GM23338 (cell line): ENCODE measurements at places on chromosomes 5 and 9.

GRCh38 chr9:17777465-17777864 lies 198.6 kb downstream of the SH3GL2 start:
- DNase-seq: no peak

GRCh38 chr9:87580941-87581438 lies 83.3 kb downstream of the DAPK1 start:
- no peak for DNase-seq

DNA sequence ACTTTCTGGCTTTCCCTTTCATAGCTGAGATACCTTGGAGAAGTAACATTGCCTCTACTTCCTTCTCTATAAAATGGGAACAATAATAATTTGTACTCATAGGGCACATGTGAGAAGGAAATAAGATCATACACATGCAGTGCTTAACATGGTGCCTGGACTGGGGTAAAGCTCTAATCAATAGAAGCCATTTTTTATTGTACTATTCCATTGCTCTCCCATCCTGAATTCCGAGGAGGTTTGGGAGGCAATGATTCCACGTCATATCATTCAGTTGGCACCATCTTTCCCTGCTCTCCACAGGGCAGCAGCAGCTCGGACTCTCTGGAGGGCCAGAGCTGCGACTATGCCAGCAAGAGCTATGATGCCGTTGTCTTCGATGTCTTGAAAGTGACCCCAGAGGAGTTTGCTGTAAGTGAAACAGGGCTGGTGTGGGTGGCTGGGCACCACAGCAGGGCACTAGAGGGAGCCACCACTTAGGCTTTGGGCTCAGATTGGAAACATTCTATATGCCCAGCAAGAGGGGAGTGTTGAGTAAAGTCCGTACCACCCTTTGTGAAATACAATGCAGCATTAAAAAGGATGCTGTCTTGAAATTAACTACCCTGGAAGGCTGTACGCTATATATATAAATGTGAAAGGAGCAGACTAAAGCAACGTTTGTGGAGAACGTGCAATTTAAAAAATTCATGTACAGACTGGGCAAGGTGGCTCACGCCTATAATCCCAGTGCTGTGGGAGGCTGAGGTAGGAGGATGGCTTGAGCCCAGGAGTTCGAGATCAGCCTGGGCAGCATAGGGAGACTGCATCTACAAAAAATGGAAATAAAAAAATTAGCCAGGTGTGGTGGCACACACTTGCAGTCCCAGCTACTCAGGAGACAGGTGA lies 51.2 kb downstream of the RALGPS1 start:
- DNase-seq: peak; percentile 74

DNA sequence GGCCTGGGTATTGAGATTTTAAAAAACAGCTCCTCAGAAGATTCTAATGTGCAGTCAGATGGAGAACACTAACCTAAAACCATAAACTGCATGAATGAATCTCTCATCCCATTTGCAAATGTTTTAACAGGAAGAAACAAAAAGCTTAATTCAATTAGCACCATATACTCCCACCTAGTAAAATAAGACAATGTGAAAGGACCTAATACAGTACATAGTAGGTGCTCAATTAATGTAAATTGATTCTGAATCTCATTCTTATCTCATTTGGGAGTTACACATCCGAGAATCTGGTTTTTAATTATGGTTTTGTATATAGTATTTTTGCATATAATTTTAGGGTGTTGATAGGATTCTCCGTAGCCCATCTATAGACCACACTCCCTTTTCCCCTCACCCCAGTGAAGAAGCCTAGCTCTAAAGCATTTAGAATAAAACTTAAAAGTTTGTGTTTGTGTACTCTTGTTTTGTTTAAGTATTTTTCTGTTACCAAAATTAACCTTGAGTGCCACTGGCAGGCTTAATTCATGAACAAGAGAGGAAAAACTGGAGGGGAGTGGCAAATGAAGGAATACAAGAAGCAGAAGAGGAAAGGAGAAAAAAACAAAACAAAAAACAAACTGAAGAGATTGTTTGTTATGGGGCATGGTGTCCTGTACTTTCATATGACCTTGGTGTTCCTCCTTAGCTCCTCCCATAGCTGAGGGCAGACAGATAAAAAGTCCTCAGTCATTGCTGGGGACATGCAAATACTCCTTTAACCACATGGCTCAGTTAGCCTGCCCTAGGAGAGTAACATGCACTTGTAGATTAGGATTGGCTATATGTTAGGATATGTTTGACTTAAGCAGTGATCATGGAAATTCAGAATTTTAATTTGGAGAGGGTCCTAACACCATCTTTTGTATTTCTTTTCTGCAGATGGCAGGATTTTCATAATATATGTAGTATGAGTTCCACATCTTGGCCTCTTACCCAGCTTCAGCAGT lies 1.2 kb downstream of the RNF14 start:
- DNase-seq: peak; percentile 21

GRCh38 chr9:112166176-112167140 lies 8.6 kb downstream of the SUSD1 start:
- peak; percentile 52 for DNase-seq

DNA sequence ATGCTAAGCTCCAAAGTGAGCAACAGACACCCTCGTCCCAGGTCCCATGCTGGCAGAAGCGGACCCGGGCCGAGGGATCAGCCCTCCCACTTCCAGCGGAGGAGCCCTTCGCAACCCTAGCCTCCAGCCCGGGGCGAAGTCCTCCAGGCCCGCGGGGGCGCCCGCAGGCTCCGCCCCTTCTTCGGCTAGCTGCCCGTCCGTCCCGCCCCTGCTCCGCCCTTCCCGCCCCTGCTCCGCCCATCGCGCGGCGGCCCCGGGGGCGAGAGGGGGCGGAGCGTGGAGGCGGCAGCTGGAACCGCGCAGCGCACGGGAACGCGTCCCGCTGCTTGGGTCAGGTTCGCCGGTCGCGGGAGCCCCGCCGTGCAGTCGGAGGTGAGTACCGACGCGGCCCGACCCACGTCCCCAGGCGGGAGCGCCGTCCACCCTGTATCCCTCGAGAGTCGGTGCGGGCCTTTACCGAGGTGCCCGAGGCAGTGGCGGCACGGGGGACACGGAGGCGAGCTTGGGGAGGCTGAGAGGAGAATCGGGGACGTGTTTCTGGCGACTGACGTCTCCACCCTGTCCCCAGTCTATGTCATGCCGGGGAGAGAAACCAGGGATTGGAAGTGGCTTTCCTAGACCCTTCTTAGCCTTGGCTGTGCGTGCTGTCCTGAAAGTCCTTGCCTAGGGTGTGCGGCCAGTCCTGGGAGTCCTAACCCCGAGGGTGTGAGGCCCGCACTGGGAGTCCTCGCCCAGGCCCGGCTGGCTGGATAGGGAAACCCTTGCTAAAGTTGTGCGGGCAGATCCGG lies at the start of gene ACO1:
TSS of gene ACO1 (plus strand) at position 280 of the 788 bp plus-strand sequence. CDS start 20,864 bp downstream, outside the sequence.
- DNase-seq: peak; percentile 93

DNA sequence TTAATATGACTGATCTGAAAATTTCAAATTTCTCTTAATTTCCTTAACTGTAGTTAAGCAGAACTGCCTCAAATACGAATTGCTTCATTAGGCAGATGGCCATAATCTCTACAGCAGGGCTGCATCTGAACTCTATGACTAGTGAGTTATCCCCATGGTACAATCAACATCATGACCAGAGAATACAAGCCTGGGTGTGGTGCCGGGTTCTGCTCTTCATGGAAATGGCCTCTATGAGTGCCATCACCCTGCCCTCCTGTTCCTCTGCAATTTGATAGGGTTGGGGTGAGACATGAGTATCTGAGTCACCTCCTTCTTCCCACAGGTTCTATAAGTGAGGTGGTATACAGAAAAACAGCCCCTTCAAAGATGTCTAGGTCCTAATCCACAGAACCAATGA lies 235.9 kb downstream of the AP3B1 start:
- no peak for DNase-seq

DNA sequence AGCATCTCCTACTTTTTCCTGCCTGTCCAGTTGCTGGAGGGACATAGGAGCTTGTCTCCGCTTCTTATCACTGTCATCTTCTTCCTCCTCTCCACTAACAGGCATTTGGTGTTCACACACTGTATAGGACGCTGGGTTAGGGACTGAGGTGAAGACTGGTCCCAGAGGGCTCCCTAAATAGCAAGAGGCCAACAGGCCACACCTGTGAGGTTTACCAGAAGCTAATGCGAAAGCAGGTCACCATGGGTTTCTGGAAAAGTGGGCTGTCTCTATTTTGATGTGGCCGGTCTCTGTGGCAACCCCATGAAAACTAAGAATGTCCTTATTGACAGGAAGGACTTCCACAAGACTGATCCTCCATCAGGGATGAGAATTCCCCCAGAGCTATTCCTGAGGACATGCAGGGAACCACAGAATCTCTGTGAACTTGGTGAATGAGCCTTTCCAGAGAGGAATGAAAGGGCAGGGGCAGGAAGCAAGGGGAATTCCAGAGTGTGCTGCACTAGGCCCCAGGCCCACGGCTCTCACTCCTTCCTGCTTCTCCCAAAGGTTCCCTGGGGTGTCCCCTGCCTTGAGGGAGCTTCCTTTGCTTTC lies 61.7 kb downstream of the DAP start:
- DNase-seq: no peak

DNA sequence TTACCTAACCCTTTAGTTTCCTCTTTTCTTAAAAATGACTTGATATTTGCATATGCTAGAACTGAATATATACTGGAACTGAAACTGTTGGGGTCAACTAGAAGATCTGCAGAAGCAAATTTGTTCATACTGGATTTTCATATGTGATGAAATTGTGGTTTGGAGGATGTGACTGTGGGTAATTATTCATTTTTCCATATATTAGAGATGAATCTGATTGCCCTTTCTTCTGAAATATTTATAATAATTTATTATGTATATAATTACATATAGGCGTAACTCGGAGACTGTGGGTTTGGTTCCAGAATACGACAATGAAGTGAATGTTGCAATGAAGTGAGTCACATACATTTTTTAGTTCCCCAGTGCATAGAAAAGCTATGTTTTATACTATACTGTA lies 149.1 kb downstream of the ATP10B start:
- DNase-seq: no peak

- peak; percentile 17 for DNase-seq
These were observed 479.5 kb downstream of the TAF11L14 start for GRCh38 chr5:18113721-18114120.

DNA sequence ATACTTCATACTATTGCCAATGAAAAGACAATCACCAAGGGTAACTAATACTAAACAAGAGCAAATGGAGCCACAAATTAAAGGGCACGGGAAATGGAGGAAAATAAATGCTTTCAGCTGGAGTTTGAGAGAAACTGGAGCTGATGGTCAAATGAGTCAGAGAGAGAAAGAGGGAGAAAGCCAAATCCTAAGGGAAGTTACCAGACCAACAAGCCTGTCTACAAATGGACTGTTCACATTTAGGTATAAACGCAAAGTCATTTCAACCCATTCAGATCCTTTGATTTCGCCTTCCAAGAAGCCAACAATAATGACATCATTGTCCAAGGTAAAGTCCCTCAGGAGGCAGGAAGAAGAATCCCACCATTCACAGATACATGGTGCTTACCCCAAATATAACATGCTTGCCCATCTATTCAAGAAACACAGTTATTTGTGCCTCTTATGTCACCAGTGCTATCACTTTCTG lies 351.8 kb downstream of the RAB3C start:
- no peak for DNase-seq

DNA sequence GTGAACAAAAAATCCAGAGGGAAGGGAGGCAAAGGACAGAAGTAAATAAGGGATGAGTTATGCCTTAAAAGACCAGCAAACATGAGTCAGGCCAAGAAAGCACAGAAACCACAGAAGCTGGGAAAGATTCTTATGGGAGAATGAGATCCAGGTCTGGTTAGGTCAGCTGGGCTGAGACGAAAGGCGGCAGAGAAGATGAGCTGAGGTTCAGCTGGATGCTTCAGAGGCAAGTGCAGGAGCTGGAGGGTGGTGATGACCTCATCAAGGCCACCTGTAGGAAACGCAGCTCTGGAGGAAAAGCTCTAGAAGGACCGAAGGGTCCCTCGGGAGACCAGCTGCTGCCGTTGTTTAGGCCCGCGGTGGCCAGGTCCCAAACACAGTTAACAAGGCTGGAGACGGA lies 152.0 kb downstream of the MYO10 start:
- no peak for DNase-seq

DNA sequence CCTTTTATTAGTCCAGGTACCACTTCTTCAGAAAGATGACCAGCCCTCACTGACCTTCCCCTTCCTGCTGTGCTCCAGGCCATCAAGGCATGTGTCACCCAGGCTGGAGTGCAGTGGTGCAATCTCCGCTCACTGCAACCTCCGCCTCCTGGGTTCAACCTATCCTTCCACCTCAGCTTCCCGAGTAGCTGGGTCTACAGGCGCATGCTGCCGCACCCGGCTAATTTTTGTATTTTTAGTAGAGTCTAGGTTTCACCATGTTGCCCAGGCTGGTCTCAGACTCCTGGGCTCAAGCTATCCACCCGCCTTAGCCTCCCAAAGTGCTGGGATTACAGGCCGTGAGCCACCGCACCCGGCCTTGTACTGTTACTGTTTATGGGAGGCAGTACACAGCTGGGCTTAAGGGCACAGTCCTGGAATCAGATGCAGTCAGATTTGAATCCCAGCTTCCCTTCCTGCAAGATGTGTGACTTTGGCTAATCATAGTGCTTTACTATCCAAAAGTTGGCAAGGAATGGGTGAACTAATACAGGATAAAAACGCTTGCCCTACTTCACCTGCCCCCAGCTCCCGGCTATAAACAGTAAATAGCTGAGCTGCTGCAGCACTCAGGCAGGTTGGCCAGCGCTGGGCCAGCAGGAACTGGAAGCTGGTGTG lies 483 bp upstream of the EIF4EBP3 start:
- no peak for DNase-seq

- no peak for DNase-seq
These were observed 5.2 kb downstream of the FCN2 start for GRCh38 chr9:134885679-134886412.

GRCh38 chr5:177438468-177438867 lies 8.1 kb upstream of the PRR7 start:
- no peak for DNase-seq

DNA sequence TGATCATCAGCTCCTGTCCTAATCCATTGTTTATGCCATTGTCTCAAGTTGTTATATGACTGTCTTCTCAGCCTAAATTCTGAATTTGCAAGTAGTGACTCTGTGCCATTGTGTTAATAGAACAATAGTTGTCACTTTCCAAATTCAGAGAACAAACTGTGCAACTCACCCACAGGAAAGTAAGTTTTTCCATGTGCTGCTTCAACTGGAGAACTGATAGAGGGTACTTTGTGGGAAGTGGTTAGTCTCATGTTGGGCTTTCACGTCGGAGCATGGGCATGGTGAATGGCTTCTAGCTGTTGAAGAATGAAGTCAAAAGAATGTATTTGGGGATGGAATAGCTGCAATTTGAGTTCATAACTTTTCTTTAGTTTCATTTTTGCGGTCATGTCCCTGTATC lies 146.0 kb downstream of the CD180 start:
- no peak for DNase-seq
